Stimulated activated CD8-positive, alpha-beta memory T cell treated with anti-CD3 and anti-CD28 coated beads, Interleukin-7, amount 100 ng/mL, for 1 hour (primary cell): ENCODE measurements at places on chromosomes 12 and 14.

GRCh38 chr14:97458661-97459579, 661.7 kb downstream of the VRK1 start:
- peak; percentile 49 for DNase-seq

DNA sequence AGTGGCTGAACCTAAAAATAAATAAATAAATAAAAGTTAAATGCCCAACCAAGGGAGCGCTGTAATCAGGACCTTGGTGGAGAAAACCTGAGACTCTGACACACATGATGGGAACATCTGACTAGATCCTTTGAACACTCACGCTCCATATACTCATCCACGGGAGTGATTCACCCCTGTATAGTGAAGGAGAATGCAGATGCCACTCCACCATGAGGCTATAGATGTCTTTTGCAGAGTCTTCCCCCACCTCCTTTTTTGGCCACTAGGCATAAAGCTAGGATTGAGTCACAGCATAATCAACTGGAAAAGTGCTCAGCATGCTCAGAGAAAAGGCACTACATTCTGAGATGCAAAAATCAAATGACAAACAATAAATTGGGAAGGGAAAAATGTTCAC, 19.0 kb downstream of the ADAM20 start:
- no peak for DNase-seq

GRCh38 chr14:59638885-59639284, 62.3 kb upstream of the CCDC175 start:
- no peak for DNase-seq

- no peak for DNase-seq
These were observed 282.8 kb downstream of the EGLN3 start for GRCh38 chr14:33668066-33668465.

- DNase-seq, result no peak
These were observed 147.4 kb upstream of the EGLN3 start for GRCh38 chr14:34098045-34098984.

GRCh38 chr12:25716842-25717241, 163.8 kb upstream of the LMNTD1 start:
- no peak for DNase-seq

DNA sequence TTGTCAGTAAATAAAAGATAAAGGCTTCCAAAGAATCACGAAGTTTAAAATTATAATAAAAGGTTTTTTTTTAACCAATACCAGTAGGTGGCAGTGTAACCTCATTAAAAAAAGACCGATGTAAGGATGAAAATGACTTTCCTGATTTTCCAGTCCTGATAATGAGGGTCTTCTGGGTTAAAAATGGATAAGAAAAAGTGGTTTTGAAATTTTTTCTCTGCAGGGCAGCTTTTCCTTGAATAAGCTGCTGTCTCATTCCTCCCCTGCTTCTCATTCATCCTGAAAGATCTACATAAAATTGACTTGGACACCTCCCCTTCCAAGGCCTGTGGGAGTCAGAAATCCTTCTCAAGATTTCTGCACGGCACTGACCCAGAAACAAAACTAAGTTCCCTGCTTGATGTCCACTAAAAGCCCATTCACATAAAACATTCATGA, 58.9 kb upstream of the FBXO33 start:
- DNase-seq, result no peak

GRCh38 chr12:42199007-42199406, 39.0 kb downstream of the YAF2 start:
- DNase-seq, result no peak
